ENCODE measurements at places on chromosomes 4 and X. TPM values are rescaled to one million over a fixed set of nuclear protein-coding genes. Genes with fewer than 3 reads are reported as not detected.
A peak's percentile ranks its signal among the peaks of the same experiment; 100 is the strongest.

Gene CPZ
- total RNA-seq = not detected

GRCh38 chr4:153468587-153468986, 2.4 kb downstream of the TMEM131L start:
- peak overlapping the region; percentile 99 for H3K4me3 ChIP-seq
- peaks cover 67% of the 10 kb centered on the region for H3K4me1 ChIP-seq
- no peaks in the 10 kb centered on the region for H3K27me3 ChIP-seq
- DNase-seq = no peak

DNA sequence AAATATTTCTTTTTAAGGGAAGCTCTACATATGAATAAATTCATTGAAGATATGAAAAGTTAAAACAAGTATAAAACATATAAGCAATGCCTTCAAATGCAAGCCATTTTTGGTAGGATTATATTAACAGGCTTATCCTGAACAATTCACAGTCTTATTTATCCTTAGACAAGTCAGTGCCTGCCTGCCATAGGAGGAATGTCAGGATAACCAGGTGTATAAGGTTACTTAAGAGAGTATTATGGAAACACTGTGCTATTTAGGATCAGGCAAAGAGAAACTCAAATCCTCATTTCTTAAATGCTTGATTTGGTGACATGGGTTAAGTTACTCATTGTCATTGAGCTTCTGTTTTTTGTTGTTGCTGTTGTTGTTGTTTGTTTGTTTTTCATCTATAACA, 2029.9 kb upstream of the AGA start:
- H3K36me3 ChIP-seq = no peaks in the 10 kb centered on the region
- no peaks in the 10 kb centered on the region for H3K4me1 ChIP-seq
- H3K4me3 ChIP-seq = no peak overlapping the region
- no peak overlapping the region for H3K27ac ChIP-seq

Gene COL4A5
- not detected for total RNA-seq

Measured in CD4-positive, CD25-positive, alpha-beta regulatory T cell (primary cell).